ENCODE measurements at places on chromosomes 4 and X.

GRCh38 chrX:71629467-71629866 lies 11.2 kb upstream of the CXCR3 start:
- no peak for DNase-seq

GRCh38 chr4:99117876-99118693 lies 26.0 kb downstream of the ADH4 start:
- DNase-seq, result peak; percentile 2

- DNase-seq, result no peak
Observed at GRCh38 chr4:41022116-41022515, 192.2 kb downstream of the APBB2 start.

DNA sequence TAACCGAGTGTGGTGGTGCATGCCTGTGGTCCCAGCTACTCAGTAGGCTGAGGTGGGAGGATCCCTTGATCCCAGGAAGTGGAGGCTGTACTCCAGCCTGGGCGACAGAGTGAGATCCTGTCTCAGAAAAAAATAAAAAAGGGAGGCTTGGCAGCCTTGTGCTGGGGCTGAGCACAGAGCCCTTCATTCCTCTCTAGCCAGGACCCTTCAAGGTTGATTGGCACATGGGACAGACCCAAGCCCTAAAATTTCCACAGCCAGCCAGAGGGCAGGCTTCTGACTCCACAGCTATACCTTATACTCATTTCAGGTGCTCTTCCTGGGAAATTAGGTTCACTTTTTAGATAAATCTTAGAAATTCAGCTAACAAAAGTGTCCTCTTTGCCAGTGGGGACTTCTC lies 553.0 kb upstream of the CPEB2 start:
- DNase-seq, result no peak

- DNase-seq, result no peak
Observed at GRCh38 chrX:10983526-10983925, 127.6 kb upstream of the HCCS start.

DNA sequence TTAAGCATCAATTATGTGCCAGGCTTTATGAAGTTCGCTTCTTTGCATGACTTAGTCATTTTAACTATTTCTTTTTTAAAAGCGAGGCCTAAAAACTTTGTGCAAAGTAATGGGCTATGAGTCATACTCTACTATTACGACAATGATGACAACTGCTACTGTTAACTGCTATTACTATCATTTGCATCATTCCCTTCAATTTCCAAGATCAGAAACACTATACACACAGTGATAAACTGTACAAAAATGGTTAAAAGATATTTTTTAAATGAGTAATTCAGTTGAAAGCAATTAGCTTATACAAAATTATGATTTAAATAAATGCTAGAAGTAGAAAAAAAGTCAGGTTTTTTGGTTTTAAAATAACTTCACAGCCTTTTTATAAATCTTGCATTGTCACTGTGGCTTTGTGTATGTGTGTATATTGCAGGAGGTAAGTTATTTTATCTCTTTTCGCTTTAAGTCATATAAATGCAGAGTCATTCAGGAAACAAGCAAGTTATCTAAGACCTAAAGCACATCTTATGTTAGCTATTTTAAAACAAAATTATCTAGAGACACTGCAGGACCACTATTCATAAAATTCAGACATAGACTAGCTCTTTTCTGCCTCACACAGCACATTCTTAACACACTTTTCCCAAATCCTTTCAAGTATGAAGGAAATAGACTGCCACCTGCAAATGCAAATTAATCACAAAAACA lies 18.5 kb upstream of the CXCL3 start:
- no peak for DNase-seq

GRCh38 chrX:23694606-23695005 lies 27.3 kb downstream of the PRDX4 start:
- peak; percentile 20 for DNase-seq

GRCh38 chr4:7419961-7420660 lies 14.6 kb downstream of the PSAPL1 start:
- DNase-seq, result peak; percentile 61

GRCh38 chrX:109600237-109600651 lies 24.7 kb downstream of the KCNE5 start:
- peak; percentile 2 for DNase-seq

DNA sequence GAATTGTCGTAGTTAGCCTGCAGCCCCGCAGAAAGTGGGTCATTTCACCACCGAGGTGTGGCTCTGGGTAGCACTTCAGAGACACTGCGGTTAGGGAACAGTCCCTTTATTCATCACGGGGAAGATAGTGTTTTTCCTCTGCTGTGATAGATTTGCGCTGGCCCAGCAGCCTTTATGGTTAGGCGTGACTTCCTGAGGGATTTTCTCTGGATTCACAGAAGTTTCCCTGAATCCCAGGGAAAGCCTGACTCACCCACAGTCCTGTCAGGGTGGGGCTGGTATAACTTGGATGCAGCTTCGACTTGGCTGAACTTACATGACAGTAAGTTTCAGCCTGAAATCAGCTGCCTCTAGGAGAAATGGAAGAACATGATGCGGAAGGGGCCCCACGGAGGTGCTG lies 196.3 kb upstream of the HHIP start:
- no peak for DNase-seq

DNA sequence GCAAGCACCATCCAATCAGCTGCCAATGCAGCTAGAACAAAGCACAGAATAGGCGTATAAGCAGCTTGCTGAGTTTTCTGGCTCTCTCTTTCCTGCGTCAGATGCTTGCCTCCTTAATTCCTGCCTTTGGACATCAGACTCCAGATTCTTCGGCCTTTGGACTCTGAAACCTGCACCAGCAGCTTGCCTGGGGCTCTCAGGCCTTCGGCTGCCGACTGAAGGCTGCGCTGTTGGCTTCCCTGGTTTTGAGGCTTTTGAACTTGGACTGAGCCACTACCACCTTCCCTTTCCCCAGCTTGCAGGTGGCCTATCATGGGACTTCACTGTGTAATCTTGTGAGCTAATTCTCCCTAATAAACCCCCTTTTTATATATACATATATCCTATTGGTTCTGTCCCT lies 6.1 kb downstream of the TMEM192 start:
- DNase-seq, result no peak

- no peak for DNase-seq
Observed at GRCh38 chrX:150777328-150777992, 84.3 kb downstream of the MTMR1 start.

- no peak for DNase-seq
Observed at GRCh38 chrX:48806081-48806480, 4.2 kb downstream of the HDAC6 start.

DNA sequence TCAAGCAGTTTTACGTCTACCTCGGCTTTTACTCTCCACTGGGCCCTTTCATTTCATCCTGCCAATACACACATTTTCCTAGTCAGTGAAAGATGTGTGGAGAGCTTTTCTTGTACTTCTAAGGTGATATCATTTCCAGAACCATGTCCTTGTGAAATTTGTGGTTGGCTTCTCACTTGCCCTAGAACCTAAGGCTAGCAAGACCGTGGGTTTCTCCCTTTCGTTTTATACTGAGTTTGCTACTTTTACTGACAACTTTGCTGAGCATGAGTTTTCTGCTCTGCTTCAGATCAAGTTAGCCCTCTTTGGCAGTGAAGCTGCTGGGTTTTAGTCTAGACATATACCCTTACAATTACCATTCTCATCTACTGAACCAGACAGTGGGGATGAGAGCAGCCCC lies 95.7 kb upstream of the FRMPD4 start:
- no peak for DNase-seq

- no peak for DNase-seq
Observed at GRCh38 chrX:109448282-109448938, 33.5 kb downstream of the GUCY2F start.

DNA sequence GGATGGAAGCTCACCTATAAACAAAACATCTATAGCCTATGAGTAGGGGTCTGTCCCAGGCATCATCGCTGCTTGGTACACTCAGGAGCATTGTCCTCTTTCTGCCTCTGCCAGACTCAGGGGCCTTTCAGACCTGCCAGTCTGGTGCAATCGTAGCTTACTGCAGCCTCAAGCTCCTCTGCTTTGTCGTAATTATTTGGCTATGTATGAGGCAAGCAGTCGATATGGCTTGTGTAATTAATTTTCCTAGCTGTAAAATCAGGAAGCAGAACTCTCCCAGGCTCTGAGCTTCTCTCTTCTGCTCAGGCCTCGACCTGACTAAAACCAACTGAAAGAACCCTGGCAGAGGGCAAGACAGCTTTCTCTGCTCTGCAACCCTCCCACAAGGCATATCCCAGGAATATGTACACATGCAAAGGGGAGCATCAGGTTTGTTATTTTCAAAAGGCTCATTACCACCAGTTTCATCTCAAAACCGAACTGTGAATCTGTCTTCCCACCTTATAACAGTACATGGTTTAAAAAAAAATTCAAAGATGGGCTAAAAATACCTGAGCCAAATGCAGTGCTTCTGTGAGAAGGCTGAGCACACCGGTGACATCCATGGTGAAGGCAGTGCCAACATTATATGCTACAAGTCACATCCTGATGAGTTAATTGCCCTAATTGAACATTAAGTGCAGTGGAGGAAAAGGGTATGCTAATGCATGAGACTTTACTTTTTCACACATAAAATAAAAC lies 309.2 kb upstream of the EMCN start:
- no peak for DNase-seq

DNA sequence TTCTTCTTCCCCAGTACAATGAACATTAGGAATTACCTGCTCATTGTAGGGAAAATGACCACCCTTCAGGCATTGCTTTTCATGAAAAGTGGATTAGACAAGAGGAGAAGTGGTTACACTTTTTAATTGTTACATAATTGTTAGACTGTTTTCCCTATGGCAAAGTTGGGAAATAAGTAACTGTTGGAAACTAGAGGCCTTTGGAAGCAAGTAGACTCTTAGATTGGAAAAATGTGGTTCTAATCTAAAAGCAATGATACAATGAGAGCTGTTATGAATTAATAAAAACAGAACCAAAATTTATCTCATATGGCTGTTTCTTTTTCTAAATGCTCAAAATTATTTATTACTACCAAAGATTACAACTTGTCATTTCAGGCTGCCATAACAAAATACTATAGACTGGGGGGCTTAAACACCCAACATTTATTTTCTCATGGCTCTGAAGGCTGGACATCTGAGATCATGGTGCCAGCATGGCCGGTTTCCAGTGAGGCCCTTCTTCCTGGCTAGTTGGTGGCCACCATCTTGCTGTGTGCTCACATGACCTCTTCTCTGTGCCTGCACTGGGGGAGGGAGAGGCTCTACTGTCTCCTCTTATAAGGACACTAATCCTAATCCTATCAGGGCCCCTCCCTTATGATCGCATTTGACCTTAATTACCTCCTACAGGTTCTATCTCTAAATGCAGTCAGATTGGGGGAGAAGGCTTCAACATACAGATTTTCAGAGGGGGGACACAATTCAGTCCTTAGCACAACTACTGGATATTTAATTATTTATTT lies 12.5 kb downstream of the CC2D2A start:
- DNase-seq, result no peak

DNA sequence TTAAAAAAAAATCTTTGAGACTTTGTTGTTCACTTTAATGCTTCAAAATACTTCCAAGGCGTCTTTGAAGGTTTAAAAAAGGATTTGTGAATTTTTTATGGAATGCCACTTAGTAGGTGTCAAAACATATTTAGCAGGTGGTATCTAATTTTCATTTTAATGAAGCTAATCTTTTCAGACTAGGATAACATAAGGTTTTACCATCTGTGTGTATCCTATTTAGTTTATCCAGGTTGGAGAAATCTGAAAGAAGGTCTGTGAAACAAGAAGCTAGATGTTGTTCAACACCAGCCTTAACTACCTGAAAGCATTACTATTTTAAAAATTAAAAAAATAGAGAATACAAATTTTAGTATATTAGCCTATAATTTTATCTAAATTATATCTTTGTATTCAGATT lies 193.4 kb downstream of the GRID2 start:
- no peak for DNase-seq

DNA sequence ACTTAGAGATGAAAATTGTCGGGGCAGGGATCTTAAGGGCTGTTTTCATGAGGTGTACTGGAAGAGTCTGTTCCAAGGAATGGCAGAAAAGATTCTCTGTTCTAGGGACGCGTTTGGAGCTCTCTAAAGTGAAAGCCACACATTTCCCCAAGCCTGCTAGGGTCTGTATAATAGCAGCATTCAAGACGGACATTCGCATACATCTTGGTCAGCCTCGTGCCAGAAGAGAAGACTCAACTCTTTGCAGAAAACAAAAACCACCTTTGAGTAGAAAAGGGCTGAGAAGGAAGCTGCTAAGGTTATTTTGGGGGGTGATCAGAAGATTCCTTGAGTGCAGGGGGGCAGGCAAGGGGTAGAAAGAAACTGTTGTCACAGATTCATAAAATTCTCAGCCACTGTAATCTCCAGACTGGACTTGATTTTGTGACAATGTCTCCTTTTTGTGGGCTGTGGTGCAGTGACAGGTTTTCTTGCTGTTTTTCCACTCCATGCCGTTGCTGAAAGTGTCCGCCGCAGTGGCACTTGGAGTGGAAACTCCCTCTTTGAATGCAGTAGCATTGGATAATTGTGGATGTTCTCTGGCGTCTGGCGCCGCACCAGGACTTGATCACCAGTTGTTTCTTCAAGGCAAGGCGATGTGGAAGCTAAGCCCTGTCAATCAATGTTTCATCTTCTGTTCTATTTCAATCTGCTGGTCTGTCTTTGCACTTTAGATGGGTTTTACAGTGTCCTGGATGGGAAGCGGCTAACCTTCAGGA lies 2.9 kb downstream of the GYG2 start:
- DNase-seq, result no peak

DNA sequence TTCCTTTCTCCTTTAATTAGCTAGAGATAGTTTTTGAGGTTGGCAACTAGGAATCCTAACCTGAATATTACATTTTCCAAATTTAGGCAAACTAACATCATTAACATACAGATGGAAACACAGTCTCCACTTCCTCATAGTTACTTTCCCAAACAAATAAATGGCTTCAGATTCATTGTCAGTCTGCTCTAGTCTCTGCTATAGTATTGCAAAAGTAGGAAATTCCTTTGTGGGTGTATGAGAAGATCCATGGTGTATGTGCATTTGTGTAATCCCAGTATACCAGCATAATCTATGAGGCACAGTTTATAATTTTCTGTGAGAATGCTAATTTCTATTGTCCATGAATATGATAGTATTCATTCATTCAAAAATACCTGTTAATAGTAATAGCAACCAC lies 3.0 kb upstream of the NDP start:
- no peak for DNase-seq

DNA sequence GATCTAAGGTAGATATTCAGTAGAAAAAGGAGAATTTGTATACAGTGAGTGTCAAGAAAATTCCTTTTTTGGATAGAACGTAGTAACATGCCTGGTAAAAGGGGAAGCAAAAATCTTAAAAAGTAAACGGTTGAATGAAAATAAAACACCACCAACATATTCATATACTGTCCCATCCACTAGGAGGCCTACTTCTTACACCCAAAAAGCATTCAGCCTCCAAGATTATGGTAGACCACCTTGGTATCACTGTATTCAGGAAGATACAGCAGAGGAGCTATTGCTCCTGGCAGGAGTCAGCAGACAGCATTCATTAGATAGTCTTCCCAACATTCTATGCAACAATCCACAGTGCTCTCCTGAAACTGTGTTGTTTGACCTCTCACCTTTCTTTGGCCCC lies 274.6 kb upstream of the MAGEB2 start:
- no peak for DNase-seq
